ENCODE measurements at places on chromosomes 5 and 9.

DNA sequence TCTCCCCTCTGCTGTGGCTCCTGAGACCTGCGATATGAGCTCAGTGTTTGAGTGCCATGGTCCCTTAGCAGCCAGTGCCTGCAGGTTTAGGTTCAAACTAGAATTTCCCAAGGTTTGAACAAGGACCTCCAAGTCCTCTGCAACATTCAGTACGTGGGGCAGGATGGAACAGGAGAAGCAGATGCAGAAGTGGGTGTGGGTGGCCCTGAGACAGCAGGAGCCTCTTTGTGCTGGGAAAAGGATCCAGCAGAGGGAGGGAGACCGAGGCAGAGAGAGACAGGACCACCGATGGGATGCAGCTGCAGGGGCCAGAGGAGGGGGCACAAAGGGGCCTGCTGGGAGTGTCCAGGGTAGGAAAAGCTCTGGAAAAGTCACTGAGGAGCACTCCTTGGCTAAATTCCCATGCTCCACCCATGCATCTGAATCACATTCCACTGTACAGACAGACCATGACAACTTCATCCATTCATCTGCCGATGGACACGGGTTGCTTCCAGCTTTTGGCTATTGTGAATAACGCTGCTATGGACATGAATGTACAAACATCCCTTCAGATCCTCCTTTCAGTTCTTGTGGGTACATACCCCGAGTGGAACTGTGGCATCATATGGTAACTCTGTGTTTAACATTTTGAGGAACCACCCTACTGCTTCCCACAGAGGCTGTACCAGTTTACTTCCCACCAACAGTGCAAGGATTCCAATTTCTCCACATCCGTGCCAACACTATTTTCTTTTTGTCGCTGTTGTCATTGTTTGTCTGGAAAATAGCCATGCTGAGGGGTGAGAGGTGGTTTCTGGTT is 26.7 kb upstream of the SUSD3 start:
- no peak for DNase-seq

DNA sequence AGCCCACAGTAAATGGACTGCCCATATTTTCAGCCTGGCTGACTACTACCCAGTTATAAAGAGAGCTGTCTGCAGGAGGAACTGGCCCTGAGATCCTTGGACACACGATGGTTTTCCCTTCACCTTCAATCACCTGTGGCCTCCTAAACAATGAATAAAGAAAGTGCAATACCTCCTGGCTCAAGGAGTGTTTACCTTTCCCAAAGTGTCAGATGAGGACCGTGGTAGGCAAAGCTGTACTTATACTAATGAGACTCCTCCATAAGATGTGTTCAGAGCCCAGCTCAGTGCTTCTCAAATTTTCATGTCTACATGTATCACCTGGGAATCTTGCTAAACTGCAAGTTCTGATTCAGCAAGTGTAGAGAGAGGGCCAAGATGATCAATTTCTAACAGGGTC is 284.5 kb upstream of the VLDLR start:
- no peak for DNase-seq

DNA sequence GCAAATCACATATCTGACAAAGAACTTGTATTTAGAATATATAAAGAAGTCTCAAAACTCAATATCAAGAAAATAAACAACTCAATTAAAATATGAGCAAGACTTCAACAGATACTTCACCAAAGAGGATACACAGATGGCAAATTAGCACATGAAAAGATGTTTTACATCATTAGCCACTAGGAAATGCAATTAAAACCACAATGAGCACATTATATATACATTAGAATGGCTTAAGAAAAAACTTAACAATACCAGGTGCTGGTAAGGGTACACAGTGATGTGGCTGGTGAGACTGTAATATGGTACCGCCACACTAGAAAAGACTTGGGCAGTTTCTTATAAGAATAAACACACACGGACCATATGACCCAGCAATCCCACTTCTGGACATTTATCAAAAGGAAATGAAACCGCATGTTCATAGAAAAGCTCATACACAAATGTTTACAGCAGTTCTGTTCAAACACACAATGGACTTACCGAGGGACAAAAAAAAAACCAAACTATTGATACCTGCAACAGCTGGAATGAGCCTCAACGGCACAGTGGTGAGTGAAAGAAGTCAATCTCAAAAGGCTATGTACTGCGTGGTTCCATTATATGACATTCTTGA is 27.6 kb downstream of the SEMA4D start:
- no peak for DNase-seq

- no peak for DNase-seq
These were observed 79.0 kb downstream of the MACROH2A1 start for GRCh38 chr5:135319928-135320606.

- DNase-seq = no peak
These were observed 129.7 kb downstream of the CDC42SE2 start for GRCh38 chr5:131393498-131393968.

DNA sequence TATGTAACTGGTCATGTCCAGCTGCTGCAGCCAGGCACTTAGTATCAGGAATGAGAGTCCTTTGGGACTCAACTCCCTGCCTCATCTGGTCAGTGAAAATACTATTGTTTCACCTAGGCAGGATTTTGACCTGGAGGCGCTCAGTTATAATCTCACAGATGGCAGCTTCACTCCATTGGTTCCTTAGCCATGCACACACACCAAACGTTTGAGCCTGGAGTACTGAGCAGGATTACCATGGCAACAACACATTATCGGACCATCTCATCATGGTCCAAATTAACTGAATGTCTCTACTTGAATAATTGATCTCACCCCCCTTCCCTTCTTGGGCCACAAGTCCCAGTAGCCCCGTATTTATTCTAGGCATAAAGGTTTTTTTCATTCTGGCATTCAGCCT is 15.0 kb upstream of the SREK1 start:
- no peak for DNase-seq

- no peak for DNase-seq
These were observed 75.2 kb upstream of the SLC25A48 start for GRCh38 chr5:135759149-135759784.

DNA sequence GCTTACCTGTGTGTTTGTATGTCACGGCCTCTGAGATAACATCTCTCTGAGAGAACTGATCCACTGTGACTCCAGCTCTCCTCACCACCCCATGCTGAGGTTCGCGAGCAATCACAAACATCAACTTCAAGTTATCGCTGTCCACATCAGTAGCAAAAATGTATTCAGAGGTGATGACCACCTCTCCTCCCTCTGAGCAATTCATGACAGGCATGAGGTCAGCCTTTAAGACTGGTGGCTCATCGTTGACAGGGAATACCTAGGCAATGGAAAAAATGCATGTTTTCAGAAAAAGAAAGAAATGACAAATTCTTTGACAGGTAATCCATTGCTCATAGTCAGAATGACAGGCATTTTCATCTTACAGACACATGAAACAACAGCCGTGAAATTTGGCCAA is 90.3 kb upstream of the CER1 start:
- DNase-seq = no peak

GRCh38 chr5:92694067-92694466 is 887.0 kb downstream of the NR2F1-AS1 start:
- DNase-seq = no peak

- no peak for DNase-seq
These were observed 183.5 kb downstream of the GNA14 start for GRCh38 chr9:77464661-77465060.

GRCh38 chr5:67942421-67942820 is 273.1 kb upstream of the PIK3R1 start:
- no peak for DNase-seq

DNA sequence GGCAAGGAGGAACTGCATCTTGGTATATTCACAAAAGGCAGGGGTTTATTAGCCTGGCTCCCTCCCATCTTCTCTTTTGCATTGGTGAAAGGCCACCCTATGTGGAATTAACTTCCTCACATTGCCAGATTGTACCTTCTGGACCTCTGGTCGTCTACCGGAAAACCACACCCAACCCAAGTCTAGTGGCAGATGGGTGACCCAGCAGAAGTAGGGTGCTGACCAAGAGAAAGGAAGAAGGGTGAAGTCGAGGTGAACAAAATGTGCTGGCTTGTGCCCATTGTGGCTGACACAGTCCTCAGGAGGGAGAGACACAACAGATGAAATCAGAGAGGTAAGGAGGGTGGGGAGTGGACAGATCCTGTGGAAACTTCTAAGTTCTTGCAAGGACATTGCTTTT is 39.8 kb upstream of the DAP start:
- DNase-seq = no peak

DNA sequence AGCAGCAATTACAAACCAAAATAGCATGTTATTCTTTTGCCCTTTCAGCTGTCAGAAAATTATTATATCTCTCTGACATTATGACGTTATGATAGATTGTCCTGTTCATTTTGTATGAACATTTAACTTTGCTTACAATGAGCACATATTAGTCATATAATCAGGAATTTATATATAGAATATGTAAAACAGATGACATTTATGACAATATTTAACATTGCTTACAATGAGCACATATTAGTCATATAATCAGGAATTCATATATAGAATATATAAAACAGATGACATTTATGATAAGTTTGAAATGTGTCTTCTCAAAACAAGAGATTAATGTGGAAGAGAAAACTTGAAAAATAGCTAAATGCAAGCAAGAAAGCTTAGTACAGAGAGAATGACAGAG is 1180.2 kb downstream of the CDH12 start:
- no peak for DNase-seq

DNA sequence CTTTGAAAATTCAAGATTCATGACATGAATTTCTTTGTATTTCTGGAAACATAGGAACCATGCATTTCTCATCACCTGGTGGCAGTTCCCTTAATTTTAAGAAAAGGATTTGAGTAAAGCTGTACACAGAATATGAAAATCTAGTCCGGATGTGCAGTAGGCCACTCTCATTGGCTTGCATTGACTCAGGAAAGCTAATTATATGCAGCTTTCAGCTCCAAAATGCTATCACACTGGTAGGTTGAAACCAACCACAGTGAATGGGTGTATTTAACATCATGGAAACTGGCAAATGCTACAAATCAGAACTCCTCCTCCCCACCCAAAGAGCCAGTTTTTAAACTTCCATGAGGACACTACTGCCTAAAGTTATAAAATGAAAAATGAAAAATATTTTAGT is 161.6 kb upstream of the FBXL17 start:
- no peak for DNase-seq

- DNase-seq = no peak
These were observed 3.1 kb downstream of the NIPAL4 start for GRCh38 chr5:157463081-157463480.

- no peak for DNase-seq
These were observed 228.4 kb downstream of the ATPSCKMT start for GRCh38 chr5:10021248-10021647.

DNA sequence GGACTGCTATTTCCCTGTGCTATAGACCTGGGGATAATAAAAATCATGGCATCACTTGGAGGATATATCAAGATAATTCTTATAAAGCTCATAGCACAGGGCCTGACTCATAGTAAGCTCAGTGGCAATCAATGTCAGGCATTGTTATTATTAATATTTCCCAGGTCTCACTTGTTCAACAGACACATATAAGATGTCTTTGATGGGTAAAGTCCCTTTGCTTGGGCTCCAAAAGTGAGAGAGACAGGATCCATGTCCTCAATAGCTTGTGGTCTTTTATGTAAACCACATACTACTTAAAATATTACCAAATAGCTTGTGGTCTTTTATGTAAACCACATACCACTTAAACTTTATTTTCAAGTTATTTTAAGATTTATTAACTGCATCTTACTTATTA is 11.2 kb downstream of the SH3RF2 start:
- no peak for DNase-seq

GRCh38 chr9:68800836-68801235 is 95.8 kb downstream of the PIP5K1B start:
- no peak for DNase-seq

DNA sequence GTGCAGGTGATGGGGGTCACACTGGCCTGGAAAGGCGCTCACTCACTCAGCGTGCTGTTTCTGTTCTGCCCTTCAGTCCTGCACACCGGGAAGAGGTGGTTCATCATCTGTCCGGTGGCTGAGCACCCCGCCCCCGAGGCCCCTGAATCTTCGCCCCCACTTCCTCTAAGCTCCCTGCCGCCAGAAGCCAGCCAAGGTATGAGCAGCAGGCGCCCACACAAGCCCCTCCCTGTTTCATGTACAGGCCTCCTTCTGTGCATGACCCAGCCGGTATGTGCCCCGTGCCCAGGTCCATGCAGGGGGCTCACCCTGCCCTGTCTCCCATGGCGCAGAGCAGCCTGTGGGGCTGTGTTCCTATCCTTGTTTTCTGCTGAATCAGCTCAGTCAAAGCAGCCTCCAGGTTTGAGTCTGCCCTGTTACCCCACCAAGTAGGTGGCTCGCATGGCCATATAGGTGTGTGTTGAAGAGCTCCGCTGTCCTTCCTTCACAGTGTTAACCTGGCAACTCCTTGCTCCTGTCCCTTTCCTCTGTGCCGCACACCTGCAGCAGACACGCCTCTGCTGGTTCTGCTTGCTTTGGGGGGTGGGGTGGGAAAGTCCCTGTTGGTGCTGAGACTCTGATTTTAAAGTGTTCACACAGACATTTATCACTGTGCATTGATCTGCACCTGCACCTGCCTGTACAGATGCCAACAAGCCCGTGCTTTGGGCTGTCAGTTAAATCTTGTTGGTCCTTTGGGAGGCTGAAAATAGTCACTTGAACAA is 84.8 kb downstream of the WNK2 start:
- DNase-seq = peak; percentile 88

- no peak for DNase-seq
These were observed 128.7 kb downstream of the C5orf15 start for GRCh38 chr5:133839721-133840120.

DNA sequence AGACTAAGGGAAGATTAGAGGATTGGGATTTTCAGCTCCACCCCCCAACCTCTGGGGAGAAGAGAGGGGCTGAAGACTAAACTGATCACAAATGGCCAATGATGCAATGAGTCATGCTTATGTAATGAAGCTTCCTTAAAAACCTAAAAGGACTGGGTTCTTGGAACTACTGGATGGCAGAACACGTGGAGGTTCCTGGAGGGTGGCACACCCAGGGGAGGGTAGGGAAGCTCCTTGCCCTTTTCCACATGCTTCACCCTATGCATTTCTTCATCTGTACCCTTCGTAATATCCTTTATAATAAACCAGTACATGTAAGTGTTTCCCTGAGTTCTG is 48.6 kb downstream of the ARHGEF28 start:
- no peak for DNase-seq
